Activated T-helper 1 cell treated with anti-CD3 and anti-CD28 coated beads, Interleukin-2, amount 50 U/mL, for 16 hours (primary cell): ENCODE measurements at places on chromosomes 7 and 10.

DNA sequence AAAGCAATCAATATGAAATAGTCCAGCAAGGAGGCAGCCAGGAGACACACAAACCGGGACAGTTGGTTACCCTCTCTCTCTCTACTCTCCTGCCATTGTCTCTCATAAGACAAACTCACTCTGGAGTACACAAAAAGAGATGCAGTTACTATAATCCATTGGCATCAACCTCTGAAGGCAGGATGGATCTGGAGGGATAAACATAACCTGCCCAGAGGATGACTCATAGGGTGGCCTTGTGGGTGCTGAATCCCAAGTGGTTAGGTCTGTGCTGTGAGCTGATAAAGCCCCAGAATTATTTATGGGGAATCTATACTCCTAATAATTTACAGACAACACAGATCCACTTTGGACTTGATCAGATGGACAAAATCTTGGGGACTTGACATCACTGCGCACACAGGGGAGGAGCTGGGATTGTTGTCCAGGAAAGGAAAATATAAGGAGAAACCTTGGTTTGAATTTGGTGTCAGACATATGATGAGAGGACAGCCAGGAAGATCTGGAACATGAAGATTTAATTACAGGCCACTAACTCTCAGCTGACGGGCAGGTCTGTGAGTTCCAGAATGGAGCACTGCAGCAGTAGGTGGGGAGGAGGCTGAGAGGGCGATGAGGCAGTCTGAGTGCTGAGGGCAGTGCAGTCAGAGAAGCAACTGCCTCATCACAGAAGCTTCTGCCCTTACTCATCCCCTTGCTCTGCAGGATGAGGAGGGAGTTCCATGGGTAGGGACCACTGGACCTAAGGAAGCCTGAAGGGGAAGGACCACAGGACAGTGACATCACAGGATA is 113.9 kb upstream of the PRSS58 start:
- no peak for DNase-seq

DNA sequence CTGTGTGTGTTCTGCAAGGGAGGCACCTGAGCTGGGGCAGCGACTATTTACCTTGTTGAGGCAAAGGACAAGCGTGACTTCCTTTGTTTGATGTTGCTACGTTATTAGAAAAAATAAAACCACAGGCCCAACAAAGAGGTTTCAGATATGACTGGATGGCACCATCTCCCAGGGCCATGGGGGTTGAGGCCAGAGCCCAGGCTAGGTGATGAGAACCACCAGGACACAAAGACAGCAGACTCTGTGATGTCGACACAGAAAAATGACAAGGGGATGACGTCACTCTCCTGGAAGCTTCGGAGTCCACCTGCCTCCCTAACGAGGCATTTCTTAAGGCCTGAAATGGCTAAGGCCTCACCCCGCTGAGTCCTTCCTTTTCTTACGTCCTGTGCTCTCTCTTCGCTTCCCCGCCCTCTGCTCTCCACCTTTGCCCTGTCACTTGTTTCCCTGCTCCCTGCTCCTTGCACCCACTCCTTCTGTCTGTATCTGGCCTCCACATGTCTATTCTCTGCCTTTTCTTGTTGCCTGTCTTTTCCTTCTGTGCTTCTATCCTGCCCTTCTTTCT is 83.0 kb upstream of the ADRB1 start:
- DNase-seq: no peak

DNA sequence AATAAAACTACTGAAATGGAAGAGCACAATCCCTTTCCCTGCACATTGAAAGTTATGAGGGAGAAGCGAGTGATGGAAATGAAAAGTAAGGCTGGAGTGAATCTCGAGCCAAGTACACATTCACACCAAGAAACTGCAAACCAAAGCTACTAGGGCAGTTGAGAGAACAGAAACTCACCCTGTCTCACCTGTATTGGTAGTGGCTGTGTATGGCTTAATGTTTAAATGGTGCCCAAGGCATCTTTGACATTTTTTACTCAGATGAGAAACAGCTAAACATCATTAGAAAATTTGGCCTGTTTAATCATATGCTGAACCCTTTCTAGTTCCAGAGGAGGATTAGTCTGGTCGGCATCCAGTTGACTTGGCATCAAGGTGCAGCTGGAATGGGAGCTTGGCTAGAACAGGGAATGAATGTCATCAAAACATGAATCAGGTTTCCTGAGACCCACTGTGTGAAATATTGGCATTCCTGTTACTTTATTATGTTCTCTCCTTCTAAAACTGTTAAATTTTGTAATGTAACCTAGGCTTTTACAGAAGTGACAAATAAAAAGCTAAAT is 840.8 kb downstream of the GRM8 start:
- no peak for DNase-seq

DNA sequence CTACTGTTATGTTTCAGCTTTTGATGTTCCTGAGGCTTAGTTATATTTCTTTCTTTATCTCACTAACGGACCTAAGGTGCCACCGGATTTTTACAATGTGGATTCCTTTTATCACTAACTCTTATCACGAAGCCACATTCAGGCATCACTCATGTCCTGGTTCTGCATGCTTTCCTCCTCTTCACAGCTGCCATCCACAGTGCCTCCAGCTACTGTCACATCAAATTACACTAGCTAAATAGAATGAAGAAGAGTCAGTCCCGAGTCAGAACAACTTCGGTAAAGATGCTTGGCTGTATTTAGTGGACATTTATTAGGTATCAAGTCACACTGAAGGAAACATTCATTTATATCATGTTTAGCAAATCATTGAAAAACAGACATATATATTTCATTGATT is 153.2 kb downstream of the NEBL start:
- DNase-seq: no peak

DNA sequence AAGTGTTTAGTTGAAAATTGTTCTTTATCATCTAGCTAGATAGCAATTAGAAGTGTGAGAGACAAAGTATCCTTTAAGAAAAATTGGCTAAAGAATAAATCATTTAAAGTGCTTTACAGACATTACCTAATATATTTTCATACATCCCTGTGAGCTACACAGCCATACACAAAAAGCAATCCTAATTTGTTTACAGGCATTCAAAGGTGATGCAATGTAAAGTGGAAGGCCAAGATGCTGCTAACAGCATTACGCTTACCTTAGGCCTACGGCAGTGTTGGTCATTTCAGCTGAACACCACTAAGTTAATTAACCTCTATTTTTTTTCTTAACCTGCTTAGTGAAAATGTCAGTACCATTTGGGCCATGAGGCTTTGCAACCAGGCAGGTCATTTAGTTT is 10.7 kb upstream of the CASD1 start:
- DNase-seq: no peak

GRCh38 chr10:88592906-88593305 is 6.3 kb downstream of the LIPJ start:
- DNase-seq: no peak

GRCh38 chr7:28957064-28957750 is 923 bp downstream of the TRIL start:
- no peak for DNase-seq

DNA sequence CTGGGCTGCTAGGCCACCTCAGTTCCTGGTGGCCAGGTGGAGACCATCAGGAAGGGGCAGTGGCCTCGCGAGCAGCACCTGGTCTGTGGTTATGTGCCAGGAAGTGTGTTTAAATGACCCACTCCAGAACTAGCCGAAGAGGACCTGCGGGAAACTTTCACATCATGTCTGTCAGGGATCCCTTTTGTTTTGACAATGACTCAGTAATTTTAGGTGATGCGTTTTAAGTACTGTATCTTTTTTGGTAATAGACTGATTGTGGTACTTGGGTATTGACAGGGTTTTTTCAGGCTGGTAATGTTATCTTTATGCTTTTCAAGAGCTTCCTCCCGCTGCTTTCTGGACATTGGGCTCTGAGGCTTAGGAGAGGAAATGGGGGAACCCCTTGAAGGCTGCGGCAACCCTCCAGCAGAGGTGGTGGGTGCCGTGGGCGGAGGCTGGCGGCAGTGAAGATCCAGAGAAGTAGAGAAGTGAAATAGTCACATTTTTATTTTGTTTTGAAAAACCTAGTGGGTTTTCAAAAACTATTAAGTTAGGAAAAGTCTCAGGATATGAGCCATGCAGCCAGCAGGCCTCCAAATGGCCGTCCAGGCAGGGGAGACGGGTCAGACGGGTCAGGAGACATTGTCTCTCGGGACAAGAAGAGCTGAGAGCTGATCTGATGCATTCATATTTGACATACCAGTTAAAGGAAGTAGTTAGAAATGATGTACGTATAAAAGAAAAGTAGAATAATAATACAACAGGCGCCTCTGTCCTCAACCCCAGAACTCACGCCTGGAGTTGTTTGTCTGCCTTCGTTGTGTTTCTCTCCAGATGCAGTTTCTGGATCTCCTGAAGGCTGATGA is 27.7 kb downstream of the PPP2R2D start:
- DNase-seq: no peak

DNA sequence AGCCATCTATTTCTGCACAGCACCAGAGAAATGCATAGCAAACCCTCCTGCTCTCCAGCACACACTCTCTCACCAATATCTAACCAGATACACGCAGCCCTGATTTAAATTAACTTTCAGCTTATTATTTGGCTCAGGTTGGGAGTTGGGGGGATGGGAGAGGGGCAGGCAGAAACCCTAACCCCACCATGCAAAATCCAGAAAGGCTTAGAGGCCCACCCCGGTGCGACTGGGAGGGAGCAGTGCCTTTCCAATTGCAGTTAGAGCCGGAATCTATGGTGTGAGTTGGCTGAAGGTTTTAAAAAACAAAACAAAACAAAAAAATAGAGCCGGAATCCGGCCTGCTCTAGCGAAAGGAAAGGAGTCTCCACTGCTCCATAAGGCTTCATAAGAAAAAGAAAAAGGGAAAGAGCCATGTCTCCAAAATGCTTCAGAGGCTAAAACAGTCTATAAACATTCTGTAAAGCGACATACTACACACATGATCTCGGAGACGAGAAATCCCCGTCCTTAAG is 2.9 kb downstream of the IGF2BP3 start:
- DNase-seq: no peak

- no peak for DNase-seq
Observed at GRCh38 chr7:96414931-96415292, 93.0 kb upstream of the SLC25A13 start.

DNA sequence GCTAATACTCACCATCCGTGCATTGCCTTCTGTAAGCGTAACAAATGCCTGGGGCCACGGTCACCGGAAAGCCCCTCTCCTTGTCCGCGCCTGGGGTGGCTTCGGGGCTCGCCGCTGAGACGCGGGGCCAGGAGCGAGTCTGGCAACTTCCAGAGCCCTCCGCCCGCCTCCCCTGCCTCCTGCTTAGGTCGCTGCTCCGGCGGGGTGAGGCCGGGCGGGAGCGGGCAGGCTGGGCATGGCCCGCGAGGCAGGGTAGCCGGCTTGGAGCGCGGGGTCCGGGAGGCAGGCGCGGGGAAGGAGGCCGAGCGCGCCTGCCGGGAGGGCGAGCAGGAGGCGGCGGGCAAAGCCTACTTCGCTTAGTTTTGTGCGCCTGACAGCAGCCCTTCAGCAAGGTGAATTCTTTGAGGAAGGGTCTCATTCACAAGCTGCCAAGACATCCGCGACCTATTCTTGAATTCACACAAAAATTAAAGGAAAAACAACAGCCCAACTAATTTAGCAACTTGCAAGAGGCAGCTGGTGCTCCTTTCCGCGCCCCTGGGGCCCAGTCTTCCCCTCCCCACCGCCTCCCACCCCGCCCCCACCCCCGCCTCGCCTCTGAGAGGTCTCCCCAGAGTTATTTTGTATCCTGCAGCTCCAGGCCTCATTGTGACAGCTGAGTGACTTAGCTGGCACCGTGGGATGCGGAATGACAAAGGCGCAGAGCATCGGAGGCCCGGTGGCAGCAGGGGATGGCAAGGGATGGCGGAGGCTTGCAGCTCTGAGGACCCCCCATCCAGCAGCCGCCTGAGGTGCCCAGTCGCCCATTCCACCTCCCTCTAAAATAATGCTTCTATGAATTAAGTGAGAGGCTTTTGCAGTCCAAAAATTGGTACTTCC is 12.8 kb upstream of the KAT6B start:
- DNase-seq: no peak

DNA sequence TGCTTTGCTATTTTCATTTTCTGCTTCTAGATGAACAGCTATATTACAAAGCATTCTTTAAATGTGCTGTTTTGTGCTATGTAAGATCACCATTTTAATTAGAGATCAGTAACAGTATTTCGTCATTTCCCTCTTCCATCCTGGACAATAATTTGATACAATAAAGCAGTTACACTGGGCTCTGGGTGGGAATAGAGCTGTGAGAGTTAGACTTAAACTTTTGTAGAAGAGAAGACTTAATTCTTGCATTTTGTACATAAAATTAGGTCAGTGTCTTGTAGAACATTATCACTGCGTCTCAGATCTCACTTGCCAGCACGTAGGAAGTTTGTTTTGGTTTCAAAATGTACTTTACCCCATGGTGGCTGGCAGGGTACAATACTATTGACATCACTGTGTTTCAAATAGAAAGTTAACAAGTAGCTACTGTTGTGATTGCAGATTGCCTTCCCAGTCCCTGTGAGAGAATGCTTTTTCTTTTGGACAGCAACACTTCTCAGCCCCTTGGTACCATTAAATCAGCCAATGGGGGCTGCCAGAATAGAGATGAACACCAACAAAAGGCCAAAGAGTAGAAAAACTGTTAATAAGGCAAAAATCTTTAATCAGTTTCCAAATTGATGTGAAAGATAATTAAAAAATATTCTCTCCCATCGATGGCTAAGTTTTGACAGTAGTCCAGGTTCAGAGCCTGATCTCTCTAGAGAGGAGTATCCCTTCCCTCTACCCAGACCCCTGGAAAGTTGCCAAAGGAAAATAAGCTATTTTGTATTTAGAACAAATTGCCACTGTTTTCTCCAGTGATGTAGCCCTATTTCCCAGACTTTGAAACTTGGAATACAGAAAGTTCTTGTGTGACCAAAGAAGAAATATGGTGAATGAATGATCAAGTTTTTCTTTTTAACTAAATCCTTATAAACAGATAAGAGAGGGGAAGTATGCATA is 35.1 kb downstream of the SMNDC1 start:
- no peak for DNase-seq

DNA sequence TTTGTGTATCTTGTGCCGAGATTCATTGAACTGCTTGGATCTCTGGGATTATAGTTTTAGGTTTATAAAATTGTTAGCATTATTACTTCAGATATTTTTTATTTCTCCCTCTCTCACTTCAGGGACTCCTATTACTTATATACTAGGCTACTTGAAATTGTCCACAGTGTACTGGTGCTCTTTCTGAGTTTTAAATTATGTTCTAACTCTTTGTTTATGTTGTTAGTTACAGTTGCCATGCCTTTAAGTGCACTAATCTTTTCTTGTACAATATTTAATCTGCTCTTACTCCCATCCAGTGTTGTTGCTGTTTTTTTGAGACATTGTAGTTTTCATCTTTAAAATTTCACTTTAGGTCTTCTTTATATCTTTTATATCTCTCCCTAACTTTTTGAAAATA is 13.1 kb downstream of the PLEKHS1 start:
- no peak for DNase-seq

GRCh38 chr10:101451667-101452069 is 97.7 kb downstream of the BTRC start:
- no peak for DNase-seq

DNA sequence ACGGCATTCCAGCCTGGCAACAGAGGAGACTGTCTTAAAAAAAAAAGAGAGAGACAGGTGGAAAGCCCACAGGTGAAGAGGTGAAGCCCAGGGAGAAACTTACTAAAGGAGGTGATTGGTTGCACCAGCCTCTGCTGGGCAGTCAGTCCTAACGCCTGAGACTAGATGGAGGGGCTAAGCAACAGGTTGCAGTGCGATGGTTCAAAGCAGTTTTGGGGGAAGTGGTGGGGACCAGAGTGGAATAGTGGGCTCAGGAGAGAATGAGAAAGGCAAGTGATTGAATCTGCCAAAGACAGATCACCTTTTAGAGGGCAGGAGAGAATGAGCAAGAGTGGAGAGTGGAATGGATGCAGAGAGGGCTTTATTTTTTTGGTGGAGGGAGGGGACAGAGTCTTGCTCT is 100.0 kb upstream of the KCTD7 start:
- DNase-seq: no peak
